ENCODE measurements at places on chromosomes 2 and 18.

GRCh38 chr2:36805635-36806224 is 109.2 kb downstream of the VIT start:
- DNase-seq, result no peak

DNA sequence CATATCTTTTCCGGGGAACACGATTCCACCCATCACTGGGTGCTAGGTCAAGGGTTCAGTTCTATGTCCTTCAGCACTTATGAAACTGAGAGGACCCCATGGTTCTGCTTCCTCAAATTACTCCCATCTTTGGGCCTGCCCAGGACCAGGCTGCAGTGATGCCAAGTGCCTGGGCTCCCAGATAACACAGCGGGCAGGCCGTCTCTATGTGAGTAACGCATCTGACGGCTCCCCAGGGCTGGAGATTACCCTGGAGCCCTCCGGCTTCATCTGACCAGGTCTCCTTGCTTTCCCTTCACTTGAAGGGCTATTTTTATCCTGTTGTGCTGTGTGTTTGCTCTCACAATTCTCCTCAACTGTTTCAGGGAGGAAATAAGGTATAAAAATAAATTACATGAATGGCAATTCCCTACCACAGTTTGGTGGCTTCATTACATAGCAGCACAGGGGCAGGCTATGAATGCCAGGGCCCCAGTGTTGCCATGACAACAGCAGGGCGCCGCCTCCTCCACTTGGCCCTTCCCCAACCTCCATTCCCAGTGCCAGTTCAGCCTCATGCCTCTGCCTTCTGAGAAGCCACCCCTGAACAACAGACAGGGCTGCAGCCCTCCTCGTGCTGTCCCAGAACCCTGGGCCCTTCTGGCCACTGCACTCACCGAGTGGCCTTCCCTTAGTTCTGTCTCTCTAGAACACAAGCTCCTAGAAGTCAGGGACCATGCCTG is 25.4 kb upstream of the TMEM131 start:
- no peak for DNase-seq

GRCh38 chr2:169362894-169363559 is 693 bp upstream of the LRP2 start:
- DNase-seq, result no peak

GRCh38 chr2:230924470-230925341 is at the start of gene GPR55:
Gene GPR55, minus strand, starts transcription at chr2:230925242. Its CDS starts 14,280 bp downstream, at chr2:230910962.
- DNase-seq, result no peak
